ENCODE measurements at places on chromosomes 7 and 10.

DNA sequence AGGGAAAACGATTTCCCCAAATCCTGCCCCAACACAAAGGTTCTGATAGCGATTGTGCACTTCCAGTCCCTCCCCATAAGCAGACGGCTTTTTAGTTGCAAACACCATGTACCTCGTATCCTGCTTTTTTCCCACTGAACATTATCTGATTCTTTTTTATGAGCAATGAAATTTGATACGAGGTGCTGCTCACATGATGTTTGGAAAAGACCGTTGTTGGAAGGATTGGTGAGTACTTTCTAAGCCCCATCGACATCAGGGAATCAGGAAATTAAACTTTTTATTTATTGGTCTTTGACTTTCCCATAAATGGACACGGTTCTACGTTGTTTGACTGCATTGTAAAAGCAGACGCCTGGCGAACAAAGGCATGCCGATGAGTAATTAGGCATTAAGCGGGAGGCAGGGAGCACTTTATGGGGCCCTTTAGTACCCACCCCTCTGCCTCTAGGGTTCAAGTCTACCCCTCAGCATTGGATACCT, 49.4 kb downstream of the TEX36 start:
- peak; percentile 48 for DNase-seq

DNA sequence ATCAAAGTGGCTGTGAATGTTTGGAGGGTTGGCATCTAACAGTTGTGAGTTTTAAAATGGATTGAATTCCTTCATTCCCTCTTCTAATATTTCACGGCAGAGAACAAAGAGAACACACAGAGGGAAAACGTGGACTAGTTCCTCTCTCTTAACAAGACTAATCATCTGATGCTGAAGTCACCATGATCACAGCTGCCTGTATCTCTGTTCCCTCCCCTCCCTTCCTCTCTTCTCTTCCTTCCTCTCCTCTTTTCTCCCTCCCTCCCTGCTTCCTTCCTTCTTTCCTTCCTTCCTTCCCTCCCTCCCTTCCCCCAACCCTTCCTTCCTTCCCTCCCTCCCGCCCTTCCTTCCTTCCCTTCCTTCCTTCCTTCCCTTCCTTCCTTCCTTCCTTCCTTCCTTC, 10.0 kb upstream of the GJD4 start:
- no peak for DNase-seq

DNA sequence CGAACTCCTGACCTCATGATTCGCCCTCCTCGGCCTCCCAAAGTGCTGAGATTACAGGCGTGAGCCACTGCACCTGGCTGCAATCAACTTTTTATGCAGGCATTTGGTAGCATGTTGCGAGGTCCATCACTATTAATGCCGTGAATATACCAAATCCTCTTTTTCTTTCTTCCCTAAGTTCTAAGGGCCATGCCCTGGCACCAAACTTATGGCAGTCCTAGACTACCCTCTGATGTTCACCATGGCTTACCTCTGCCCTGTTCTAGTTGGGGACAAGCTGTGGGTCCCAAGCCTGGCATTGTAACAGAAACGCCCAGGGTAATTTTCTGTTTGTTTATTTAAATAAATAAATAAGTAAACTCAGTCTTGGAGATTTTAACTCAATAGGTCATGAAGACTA, 13.3 kb downstream of the PRSS2 start:
- no peak for DNase-seq

DNA sequence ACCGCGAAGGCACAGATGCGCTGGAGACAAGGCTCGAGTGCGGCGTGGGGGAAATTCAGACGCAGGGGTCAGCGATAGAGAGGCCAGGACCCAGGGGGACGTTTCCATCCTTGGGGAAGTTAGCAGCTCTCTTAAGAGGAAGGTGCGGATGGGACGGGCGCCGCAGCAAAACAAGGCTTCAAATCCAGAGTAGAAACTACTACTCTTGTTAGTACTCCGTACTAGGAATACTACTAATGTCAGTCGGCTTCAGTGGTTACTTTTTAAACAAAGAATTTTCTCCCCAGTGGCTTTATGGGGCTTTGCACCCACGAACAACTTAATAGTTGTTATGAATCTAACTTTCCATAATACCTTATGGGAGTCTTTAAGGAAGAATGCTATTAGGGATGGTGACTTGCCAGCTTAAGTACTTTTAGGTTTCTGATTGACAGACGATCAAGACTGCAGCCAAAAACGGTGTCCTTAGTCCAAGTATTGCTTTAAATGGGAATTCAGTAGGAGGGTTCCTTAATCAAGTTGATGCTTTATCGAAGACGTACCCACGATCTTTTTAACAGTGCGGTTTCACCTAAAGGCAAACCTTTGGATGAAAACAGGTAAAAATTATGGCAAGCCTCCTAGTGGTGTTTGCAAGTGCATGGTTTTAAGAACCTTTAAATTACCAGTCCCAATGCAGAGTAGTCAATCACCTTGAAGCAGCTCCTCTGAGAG, 812 bp upstream of the IDE start:
- DNase-seq = peak; percentile 56
